HuH-7 (cell line): ENCODE measurements at places on chromosomes 6 and 20.

DNA sequence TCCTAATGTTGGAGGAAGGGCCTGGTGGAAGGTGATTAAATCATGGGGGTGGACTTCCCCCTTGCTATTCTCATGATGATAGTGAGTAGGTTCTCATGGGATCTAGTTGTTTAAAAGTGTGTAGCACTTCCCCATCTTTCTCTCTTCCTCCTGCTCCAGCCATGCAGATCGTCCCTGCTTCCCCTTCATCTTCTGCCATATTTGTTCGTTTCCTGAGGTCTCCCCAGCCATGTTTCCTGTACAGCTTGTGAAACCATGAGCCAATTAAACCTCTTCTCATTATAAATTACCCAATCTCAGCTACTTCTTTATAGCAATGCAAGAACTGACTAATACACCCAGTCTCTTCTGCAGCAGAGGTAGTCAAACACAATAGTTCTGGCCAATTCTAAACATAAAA lies 5.4 kb downstream of the EPM2A start:
- DNase-seq: no peak

- no peak for DNase-seq
Measured at GRCh38 chr6:125294925-125295324, 6.8 kb downstream of the HDDC2 start.

GRCh38 chr6:81900616-81901015 lies 148.1 kb upstream of the TENT5A start:
- no peak for DNase-seq

DNA sequence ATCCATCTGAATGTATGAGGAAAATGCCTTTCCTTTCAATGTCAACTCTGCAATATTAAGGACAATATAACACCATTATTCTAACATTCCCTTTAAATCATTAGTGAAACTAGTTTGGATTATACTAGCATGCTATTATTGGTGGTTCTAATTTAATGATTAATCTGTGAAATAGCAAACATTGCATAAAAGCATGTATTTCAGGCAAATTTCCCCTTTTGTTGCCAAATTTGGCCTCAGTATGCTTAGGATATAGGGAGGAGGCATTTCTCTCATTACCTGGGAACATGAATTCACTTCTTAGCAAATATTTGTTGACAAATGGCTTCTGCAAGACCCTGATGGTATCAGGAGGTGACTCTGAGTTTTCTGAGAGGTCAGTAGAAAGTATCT lies 1.6 kb downstream of the TPMT start:
- DNase-seq: no peak

DNA sequence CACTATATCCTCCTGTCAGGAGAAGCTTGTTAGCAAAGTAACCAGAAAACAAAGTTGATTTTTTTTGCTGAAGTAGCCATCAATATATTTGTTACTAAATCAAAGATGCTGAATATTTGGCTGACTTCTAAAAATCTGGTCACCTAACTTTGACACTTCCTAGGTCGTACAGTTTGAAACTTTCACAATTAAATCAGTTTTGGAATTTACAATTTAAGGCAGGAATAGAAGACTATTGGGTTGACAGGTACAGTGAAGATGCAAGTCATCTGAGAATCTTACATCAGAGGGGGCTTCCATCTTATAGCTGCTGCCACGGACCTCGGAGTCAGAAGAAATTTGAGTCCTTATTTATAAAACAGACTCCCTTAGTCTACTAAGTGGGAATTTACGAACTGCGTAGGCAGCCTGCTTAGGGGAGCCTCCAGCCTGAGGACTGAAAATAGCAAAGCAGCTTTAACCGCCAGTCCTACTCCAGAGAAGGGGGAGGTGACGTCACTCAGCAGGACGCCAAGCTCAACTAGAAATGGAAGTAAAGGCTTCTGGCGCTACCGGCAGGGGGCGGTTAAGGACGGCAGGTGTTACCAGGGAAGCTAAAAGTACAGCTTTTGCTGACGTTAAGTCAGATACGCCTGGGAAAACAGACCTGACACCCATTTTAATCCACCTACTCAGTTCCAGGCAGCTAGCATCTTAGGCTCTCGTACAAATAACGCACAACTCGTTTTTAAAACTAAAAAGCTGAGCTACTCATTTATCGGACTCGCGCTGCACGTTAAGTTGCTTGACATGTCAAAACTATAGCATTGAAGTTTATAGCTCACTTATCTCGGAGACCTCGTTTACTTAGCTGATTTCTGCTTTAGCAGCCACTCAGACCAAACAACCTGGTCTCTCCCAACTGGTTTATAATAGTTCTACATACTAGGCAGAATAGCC lies 61.1 kb upstream of the HFE start:
- DNase-seq: no peak

DNA sequence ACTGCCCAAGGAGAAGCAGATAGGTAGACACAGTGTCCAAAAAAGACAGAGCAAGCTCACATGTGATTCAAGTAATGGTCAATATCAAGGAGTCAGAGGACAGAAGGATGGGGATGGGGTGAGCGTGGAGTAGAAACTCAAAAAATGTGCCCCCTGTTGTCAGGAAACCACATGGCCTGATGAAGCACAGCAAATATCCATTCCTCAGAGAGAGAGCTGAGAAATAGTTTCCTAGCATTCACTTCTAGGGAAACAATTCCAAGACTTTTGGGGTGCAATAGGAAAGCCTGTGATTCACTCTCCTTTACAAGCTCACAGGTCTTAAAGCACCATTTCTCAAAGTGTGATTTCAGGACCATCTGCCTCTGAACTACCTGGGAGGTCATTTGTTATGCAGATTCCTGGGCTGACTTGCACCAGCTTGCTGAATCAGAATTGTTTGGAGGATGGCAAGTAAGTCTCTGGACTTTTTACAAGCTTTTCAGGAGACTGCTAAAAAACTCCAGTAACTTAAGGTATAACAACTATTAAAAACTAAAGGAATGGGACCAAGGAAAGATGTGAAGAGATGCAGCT lies 432.8 kb downstream of the HDGFL1 start:
- no peak for DNase-seq

GRCh38 chr20:34986311-34987287 lies 30.9 kb downstream of the MYH7B start:
- DNase-seq: no peak

GRCh38 chr6:26199773-26200764 lies 112.8 kb downstream of the HFE start:
- no peak for DNase-seq

- DNase-seq: no peak
Measured at GRCh38 chr6:94462231-94462630, 1042.9 kb upstream of the EPHA7 start.

- no peak for DNase-seq
Measured at GRCh38 chr6:47161176-47161687, 119.1 kb upstream of the ADGRF1 start.

DNA sequence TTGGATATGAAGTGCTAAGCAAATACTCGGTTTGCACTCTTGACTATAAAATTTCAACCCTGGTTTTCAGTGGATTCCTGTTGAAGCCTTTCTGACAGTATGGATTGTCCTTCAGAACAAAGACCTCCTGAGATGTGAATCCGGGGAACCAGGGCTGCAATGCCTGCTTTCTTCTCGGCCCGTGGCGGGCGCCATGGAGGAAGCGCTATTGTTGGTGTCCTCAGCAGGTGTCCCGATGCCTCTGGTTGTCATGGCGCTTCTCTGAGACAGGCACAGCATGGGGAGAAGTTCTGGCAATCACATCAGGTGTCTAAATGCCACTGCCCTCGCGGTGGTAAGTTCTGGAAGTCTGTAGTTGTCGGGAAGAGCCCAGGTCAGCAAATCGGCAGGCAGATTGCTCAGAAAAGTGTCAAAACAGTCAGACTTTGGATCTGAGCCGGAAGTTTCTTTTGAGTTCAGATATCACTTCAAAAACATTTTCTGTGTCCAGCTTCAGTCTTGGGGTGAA lies 188.5 kb downstream of the CDH4 start:
- no peak for DNase-seq

DNA sequence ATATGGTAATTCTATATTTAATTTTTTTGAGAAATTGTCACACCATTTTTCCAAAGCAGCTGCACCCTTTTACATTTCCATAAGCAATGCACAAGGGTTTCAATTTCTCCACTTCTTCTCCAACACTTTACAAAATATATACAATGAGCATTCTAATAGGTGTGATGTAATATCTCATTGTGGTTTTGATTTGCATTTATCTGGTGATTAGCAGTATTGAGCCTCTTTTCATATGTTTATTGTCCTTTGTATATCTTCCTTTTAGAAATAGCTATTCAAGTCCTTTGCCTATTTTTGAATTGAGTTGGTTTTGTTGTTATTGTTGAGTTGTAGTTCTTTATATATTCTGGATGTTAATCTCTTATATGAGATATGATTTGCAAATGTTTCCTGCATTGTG lies 47.6 kb upstream of the HBS1L start:
- DNase-seq: no peak

DNA sequence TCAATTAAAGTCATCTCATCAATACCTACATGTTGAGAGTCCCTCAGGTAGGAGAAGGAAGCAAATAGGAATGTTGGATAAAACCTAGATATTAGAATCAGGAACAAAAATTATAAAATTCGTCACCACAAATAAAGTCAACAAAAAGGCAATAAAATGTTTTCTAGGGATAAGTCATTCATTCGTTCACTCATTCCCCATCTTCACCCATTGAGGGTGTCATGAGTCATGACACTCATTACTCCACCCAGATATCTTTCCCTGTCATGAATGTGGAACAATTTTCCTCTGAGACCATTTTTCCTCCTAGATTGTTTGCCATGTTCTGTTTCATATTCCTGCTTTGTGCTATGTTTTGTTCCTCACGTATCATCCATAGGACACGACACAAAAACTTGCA lies 50.9 kb upstream of the OLIG3 start:
- DNase-seq: no peak

DNA sequence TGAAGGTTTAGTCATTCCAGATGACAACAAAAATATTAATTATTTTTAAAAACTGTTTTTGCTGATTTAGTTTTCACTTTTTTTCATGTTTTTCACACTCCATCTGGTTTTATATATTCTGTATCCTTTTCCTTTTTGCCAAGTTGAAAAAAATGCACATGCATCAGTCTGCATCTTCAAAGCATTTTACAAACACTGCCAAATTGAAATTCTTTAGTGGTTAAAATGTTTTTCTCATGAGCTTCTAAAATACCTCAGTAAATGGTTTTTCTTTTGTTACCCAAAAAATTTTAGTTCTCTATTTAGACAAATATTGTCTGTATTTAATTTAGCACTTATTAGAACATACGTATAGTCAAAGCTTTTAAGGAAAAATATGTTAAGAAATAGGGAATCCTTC lies 386.9 kb upstream of the HSF2 start:
- DNase-seq: no peak

- DNase-seq: no peak
Measured at GRCh38 chr6:97174471-97174870, 108.5 kb downstream of the MMS22L start.

DNA sequence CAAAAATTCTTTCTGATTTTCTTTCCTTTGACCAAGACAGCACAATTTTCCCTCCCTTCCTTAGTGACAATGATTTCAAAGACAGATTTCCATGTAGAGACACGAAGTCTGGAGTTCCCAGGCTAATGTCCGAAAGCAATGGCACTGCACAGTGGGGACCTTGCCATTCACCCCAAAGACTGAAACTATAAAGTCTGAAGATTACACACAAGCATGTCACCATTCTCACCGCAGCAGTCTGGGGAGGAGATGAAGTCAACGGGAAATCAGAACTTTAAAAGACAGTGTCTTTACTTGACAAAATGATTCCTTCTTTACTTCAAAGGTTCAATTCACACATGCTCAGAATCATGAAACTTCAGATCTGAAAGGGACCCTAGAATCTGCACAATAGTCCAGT lies 8.3 kb downstream of the B4GALT5 start:
- DNase-seq: no peak

DNA sequence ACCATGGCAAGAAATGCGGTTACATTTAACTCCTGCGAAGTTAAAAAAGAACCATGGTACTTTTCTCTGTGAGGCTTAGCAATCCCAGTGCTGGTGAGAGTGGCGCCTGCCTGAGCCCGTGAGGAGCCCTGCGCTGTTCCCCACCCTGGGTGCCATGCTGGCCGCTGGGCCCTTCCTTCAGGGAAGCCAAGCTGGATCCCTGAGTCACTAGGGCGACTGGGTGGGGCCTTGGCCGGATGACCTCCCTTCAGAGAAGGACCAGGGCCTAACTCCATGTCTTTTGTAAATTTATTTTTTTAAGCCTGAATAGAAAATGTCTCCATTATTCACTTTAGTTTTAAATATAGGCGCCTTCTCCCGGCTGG lies 209.1 kb downstream of the ERMARD start:
- DNase-seq: no peak
